T-helper 2 cell treated with Interferon-gamma antibody and Interleukin-4, amounts not matched to agents 5 μg/mL and 100 μg/mL, for 36 hours (primary cell): ENCODE measurements at places on chromosomes 12 and 14.

GRCh38 chr12:124636138-124636978 is 68.9 kb upstream of the NCOR2 start:
- peak; percentile 61 for DNase-seq
- peak overlapping the region; percentile 2 for H3K4me3 ChIP-seq
- no peaks in the 10 kb centered on the region for H3K27me3 ChIP-seq
- peaks cover 12% of the 10 kb centered on the region for H3K4me1 ChIP-seq
- peak overlapping the region; percentile 12 for H3K27ac ChIP-seq

DNA sequence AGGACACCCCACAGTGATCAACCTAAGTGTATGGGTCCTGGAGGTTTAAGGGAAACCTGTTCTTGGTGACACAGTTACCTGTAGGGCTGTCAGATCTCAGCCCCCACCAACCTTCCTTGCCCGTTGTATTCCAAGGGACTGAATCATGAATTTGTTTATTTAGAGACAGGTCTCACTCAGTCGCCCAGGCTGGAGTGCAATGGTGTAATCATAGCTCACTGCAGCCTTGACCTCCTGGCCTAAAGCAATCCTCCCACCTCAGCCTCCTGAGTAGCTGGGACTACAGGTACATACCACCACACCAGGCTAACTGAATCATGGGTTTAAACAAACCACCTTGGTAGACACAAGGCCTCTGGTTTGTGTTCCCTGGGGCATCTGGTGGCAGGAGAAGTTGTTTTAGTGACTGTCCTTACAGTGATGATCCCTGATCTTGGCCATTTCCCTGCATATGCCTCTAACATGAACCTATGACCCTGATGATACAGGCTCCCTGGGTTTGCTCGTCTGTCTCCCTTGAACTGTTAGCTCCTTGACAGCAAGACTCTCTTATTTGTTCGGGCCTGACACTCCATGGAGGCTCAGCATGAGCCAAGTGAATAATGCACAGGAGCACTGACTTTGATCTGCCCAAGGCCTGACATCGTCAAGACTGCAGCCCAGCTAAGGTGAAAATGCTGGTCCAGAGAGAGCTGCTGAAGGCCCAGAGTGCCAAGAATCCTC is 47.9 kb downstream of the PITPNM2 start:
- no peaks in the 10 kb centered on the region for H3K27me3 ChIP-seq
- no peak overlapping the region for H3K4me3 ChIP-seq
- peaks cover 41% of the 10 kb centered on the region for H3K4me1 ChIP-seq
- H3K27ac ChIP-seq: peak overlapping the region; percentile 32
- H3K36me3 ChIP-seq: peaks cover 15% of the 10 kb centered on the region

DNA sequence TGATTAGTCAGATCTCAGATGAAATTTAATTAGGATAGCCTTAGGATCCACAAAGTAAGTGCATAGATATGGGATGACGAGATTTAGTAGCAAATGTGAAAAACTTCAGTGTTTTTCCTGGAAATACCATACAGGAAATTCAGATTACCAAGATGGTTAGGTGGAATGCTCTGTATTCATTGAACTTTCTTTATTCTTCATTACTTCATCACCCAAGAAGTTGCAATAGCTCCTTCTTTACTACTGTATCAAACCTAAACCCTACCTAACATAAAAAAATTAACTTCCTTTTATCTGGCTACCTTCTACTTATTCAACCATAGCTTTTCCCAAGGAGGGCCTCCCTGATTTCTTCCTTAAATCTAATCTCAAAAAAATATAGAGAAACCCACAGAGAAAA is 100.4 kb downstream of the TTC6 start:
- H3K27me3 ChIP-seq: no peaks in the 10 kb centered on the region
- no peak overlapping the region for H3K4me3 ChIP-seq
- no peaks in the 10 kb centered on the region for H3K36me3 ChIP-seq
- no peaks in the 10 kb centered on the region for H3K4me1 ChIP-seq
- DNase-seq: no peak

DNA sequence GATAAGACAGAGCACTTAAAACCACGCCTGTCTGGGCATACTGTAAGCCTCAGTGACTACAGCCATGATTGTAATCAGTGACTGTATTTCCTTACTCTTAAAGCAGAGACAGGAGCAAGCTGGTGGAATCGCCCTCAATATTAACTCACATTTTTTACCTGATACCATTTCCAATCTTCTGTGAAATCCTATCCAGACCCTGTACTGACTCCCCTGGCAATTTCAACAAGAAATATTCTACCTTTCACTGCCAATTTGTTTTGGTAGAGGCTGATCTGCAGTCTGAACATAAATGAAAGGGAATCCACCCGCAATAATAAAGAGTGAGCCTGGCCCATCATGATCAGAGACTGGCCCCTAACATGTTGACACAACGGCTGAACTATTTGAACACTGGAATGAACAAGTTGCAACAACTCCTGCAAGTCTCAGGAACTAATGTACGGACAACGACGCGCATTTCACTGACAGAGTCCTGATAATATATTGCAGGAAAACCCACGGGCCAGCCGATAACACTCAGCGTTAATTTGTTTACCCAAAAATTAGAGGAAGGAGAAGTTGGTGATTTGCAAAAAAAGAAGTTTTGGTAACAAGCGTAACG is 195.5 kb upstream of the BTG1 start:
- peaks cover 14% of the 10 kb centered on the region for H3K4me1 ChIP-seq
- H3K27ac ChIP-seq: peak overlapping the region; percentile 56
- H3K27me3 ChIP-seq: no peaks in the 10 kb centered on the region
- peaks cover 2% of the 10 kb centered on the region for H3K36me3 ChIP-seq

DNA sequence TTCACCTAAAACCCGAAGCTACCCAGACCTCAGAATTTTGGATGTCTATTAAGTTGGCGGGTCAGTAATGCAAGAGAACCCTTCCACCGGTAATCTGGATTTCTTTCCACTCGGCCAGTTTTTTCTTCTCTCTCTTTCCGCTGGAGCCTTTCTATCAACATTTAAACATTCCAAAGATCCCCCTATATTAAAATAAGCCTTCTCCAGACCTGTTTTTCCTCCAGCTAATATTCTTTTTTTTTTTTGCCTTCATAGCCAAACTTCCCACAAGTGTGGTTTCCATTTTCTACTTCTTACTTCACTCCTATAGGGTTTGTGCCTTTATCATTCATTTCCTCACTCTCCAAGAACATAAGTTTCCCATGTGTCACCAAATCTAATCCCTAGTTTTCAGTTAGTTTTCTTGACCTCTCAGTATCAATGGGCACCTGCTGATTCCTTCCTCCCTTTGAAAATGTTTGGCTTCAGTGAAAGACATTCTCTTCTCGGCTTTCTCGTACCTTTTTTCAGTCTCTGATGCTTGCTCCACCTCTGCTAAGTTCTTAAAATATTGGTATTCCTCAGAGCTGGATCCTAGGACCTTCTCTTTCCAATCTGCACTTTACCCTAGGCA is 583 bp upstream of the SDR39U1 start:
- H3K36me3 ChIP-seq: peaks cover 35% of the 10 kb centered on the region
- H3K27me3 ChIP-seq: no peaks in the 10 kb centered on the region
- H3K27ac ChIP-seq: peak overlapping the region; percentile 97
- H3K4me1 ChIP-seq: peaks cover 37% of the 10 kb centered on the region

GRCh38 chr12:116436561-116437249 is 122.5 kb upstream of the MAP1LC3B2 start:
- H3K27ac ChIP-seq: no peak overlapping the region
- DNase-seq: no peak
- no peaks in the 10 kb centered on the region for H3K36me3 ChIP-seq

DNA sequence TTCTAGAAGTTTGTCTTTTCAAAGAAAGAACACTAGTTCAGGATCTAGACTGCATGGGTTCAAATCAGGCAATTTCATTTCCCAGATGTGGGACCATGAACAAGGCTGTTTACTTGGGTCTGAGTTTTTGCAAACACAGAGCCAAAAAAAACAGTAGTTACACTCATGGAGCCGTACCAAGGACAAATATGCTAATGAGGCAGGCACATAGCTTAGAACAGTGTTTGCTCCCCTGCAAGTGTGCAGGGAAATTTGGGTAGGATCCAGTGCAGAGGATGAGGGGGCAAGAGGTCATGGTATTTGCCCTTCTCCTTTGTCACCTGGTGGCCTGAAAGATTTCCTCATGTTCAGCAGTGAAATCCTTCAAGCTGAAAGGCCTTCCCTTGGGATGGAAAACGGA is 860.4 kb downstream of the VRK1 start:
- no peak for DNase-seq
- no peak overlapping the region for H3K27ac ChIP-seq
- H3K36me3 ChIP-seq: no peaks in the 10 kb centered on the region
- H3K27me3 ChIP-seq: no peaks in the 10 kb centered on the region

GRCh38 chr12:44000309-44000952 is 164.6 kb downstream of the TMEM117 start:
- no peaks in the 10 kb centered on the region for H3K36me3 ChIP-seq
- DNase-seq: no peak
- no peak overlapping the region for H3K27ac ChIP-seq
- H3K4me1 ChIP-seq: no peaks in the 10 kb centered on the region

GRCh38 chr12:65875640-65876071 is 51.4 kb downstream of the HMGA2 start:
- peaks cover 9% of the 10 kb centered on the region for H3K27me3 ChIP-seq
- no peaks in the 10 kb centered on the region for H3K36me3 ChIP-seq
- H3K4me1 ChIP-seq: no peaks in the 10 kb centered on the region
- no peak overlapping the region for H3K4me3 ChIP-seq
- DNase-seq: no peak
- no peak overlapping the region for H3K27ac ChIP-seq
